ENCODE measurements at places on chromosomes 3 and 15.

GRCh38 chr3:155704061-155704460, 40.8 kb downstream of the PLCH1 start:
- no peak for DNase-seq

- no peak for DNase-seq
These were observed 11.3 kb downstream of the PRICKLE2 start for GRCh38 chr3:64213962-64214379.

- no peak for DNase-seq
These were observed 2.2 kb upstream of the LYZL4 start for GRCh38 chr3:42412526-42413155.

DNA sequence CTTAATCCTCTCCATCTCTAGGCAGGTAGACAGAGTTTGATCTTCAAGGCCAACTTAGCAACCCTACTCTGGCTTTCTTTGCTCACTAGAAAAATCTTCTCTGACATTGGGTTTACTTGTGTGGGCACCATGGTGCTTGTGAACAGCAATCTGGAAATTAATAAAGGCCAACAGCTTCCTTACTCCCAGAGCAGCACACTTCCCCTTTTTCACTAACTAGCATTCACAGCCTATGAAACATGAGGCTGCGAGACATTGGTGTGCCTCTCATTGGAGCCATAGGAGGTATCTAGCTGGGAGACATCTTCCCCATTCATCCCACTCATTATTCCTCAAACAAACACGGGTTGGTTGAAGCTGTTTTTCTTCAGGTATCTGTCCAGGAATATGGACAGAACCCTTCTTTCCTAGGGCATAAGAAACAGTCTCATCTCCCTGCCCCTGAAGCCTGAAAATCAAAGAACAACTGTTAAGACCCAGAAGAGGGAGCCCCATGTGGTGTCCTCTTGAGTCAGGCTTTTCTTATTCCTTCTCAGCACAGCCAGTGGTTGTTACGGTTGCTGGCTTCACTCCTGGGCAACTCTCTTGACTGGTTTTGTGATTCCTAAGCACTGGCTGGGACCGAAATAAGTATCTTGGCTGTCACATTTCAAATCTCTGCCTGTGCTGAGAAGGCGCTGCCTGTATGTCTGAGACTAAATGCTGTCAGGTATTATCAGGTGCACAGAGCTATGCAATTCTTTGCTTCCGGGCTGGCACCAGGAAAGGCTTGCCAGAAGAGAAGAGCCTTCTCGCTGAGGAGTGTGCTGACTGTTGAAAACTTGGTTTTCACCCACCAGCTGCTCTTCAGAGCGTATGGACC, 194.4 kb downstream of the FEZF2 start:
- no peak for DNase-seq

- no peak for DNase-seq
These were observed 68.7 kb downstream of the AP4E1 start for GRCh38 chr15:50977162-50977561.

DNA sequence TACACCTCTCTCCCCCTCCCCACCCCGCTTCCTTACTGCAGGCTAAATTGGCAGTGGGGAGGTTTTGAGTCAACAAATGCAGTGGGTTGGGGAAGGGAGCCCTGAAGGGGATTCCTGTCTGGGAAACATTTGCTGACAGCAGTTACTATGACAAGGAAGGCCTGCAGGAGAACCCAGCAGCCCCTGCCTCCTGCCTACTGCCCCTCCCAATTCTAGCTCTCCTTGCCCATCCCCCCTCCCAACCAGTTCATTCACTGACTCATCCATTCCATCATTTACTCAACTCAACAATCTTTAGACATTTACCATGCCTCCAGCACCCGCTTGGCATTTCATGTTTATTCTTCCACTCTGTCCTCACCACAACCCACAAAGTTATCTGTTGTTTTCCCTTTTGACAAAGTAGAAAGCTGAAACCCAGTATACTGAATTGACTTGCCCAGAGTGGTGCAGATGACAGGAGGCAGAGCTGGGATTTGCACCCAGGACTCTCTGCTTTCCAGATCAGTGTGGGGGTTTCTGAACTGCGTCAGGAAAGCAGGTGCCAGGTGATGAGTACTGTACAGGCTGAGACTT, 75.0 kb downstream of the MAGEF1 start:
- no peak for DNase-seq

- peak; percentile 74 for DNase-seq
These were observed 90.6 kb upstream of the AKAP13 start for GRCh38 chr15:85289677-85290365.

- no peak for DNase-seq
These were observed 201.1 kb upstream of the CADPS start for GRCh38 chr3:63076357-63076756.

DNA sequence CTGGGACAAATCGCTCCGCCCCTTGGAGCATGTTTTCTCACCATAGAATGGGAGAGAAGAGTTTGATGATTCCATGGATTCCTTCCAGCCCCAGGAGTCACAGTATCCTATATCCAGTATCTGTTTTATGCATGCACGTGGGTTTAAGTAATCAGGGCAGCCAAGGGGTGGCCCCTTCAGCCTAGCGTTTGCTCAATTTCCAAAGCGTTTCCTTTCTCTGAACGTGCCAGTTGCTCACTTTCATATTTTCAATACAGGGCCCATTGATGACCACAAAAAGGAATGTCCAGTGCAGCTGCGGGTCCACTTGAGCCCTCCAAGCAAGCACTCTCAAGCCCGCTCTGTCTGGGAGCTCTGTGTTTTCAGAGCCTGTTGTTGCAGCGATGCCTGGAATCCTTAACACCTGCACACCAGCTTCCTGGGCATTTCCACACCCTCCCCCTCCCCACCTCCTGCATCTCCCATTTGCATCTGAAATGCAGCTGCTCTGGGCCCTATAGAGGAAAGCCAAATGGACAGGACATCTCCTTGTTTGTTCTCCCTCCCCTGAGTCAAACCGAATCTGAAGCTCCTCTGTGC, 164.3 kb upstream of the LPP start:
- no peak for DNase-seq

DNA sequence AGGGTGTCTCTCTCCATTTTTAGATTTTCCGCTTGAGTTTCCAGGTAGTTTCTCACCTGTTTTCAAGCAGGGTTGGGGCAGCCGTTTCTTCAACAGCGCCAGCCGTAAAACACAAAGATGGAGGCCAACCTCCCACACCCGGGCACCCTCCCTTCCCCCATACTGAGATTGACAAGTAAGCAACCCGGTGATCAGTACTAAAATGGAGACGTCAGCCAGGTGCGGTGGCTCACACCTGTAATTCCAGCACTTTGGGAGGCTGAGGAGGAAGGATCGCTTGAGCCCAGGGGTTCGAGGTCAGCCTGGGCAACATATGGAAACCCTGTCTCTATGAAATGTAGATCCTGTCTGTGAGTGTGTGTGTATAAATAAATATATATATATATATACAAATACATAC, 903 bp upstream of the ZSCAN2 start:
- no peak for DNase-seq

DNA sequence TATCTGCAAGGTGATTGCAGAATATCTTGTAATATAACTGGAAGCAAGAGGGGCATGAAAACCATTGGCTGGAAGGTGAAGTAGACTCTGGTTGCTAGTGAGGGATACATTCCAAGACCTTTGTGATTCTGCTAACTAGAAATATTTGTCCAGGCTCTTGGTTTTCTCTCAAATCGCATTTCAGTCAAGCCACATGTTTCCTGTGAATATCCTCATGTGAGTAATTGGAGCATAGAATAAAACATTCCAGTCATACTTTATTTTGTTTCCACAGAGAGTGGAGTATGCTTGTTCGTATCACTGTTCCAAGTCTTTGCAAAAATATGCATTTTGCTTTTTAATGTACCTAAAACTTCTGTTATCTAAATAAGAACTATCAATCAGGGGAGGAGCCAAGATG, 850.0 kb downstream of the EPHA3 start:
- DNase-seq, result no peak

GRCh38 chr15:74799856-74800558, 12.6 kb upstream of the LMAN1L start:
- DNase-seq, result no peak

DNA sequence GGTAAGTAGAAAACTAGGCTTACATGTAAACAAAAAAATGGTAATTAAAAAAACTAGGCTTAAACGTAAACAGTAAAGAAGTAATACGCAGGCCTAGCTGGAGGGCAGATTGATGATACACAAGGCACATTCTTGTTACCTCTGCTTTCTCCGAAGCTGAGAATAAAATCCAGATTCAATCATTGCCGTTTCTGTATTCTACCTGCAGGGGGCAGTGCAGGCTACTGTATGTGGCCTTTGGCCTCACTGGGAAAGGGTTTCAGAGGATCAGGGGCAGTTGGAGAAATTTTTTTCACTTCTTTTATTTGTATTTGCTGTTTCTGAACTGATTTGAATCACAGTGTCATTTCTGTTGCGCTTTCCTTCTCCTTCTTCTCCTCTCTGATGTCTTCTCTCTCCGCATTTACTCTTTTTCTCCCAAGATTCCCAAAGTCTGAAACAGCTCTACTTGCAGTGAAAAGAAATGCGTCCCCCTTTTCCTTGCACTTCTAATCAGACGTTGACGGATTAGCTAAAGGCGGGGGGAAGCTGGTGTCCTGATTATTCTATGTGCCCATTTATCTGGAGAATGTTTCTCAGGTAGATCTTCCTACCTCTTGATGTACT, 67.1 kb upstream of the MCTP2 start:
- peak; percentile 45 for DNase-seq

- DNase-seq, result no peak
These were observed 95.1 kb downstream of the LRIG1 start for GRCh38 chr3:66405701-66406091.

DNA sequence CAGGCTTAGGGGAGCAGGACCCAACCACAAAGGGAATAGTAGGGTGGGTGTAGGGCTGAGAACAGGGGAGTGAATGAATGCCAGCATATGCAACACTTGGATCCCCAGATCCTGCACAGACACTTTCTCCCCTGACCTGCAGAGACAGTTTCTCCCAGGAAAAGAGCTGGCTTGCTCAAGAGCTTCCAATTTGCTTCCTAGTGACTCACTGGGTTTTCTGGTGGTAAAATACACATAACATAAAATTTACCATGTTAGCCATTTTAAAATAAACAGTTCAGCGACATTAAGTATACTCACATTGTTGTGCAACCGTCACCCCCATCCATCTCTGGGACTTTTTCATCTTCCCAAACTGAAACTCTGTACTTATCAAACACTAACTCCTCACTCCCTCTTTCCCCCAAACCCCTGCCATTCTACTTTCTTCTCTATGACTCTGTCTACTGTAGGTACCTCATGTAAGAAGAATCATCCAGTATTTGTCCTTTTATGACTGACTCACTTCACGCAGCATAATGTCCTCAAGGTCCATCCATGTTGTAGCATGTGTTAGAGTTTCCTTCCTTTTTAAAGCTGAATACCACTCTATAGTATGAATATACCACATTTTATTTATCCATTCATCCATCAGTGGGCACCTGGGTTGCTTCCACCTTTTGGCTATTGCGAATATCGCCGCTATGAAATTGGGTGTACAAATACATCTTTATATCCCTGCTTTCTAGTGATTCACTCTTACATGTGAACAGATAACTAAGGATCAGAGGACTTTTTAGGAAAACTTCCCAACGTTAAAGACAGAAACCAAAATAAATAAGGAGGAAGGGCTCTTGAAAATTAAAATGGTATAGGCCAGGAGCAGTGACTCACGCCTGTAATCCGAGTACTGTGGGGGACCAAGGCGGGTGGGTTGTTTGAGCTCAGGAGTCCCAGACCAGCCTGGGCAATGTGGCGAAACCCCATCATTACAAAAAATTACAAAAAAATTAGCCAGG, 95.6 kb upstream of the TJP1 start:
- no peak for DNase-seq

DNA sequence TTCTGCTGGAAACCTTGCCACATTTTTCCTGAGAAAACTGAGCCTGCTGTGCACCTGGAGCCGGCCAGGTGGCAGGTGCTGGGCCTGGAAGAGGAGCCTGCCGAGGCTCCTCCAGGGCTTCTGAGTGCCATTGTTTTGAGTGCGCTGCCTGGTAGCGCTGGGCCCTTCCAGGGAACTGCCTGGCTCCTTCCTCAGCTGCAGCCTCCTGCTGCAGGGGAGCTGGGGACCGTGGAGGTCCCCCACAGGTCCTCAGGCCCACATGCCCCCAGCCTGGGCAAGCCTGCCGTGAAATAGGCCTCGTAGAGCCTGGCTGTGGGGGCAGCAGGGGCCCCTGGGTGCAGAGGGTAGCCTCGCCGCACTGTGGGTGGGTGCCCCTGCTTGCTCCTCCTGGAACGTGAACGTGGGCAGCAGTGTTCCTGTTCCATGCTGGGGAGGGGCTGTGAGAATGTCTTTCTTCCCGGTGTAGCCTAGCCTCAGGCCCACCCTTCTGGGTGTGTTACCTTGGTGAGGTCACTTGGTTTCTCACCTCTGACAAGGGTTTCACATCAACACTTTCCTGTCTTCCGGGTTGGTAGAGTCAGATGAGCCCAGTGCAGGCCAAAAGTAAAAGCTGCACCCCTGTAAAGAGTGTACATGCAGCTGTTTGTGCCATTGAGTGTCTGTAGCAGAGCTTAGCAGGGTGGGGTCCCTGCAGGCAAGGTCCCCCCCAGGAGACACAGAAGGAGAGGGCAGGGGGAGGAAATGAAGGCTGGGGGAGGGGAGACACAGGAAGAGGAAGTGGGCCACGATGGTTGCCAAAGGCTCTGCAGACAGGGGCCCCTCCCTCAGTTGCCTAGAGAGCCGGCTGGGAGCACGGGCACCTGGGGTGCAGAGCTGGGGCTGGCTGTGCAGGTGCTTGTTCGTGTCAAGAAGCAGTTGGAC, 34.5 kb downstream of the KLF13 start:
- DNase-seq, result peak; percentile 93

- no peak for DNase-seq
These were observed 33.2 kb downstream of the NR2F2 start for GRCh38 chr15:96363707-96364106.

GRCh38 chr3:81743096-81744025, 18.1 kb downstream of the GBE1 start:
- no peak for DNase-seq

- no peak for DNase-seq
These were observed 232.0 kb upstream of the RASGRP1 start for GRCh38 chr15:38796589-38796988.

DNA sequence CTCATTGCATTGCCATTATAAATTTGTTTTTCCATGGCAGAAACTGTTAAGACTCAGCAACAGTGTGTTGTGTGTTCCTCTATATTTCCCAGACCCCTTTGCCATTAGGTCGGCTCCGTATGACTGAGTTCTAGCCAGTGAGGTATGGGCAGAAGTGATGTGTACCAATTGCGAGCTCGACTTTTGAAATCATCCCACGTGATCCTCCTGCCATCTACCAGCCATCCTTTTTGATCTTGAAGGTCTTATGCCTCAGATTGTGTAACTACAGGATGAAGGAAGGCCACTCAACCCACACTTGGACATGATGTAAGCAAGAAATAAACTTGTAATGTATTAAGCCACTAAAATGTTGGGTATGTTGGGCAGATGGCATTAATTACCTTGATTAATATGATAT, 562.3 kb downstream of the PDCD6IP start:
- no peak for DNase-seq

DNA sequence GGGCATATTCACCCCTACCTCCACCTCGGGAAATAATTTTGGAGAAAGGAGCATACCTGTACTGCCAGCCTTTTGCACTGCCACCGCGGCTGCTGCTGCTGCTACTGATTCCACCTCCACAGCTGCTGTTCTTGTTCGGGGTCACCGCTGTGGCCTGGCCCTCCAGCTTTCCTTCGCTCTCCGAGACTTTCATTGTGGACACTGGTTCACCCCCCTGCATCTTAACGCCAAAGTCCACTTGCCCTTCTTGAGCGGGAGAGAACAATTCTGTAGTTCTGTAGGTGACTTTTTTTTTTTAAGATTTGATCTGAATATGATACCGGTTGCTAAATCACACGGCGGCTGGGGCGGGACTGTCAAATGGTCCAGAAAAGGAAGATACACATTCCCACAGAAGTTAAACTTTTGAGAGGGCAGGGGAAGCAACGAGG, 701 bp downstream of the OSBPL11 start:
- DNase-seq, result no peak

Data from COR-L47 (cell line).